Stimulated activated CD4-positive, alpha-beta T cell treated with anti-CD3 and anti-CD28 coated beads, Interleukin-4, amount 100 ng/mL, for 1 hour (primary cell): ENCODE measurements at places on chromosomes 6 and 20.

DNA sequence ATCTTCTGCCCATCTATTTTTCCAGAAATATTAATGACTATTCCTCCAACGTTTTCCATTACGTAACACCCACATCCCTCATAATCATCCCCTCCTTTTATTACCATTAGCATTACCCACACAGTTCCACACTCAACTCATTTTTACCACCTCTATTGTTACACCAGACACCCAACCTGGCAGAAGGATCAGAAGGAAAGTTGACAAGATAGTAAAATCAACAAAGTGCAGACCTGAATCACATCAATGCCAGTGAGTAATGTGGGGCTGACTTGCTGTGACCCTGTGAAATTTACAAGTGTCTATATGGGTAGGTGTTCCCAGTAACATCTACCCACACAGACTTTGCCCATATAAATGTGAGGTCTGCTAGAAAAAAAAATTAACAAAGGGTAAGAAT is 568.2 kb downstream of the MAFB start:
- DNase-seq = no peak

DNA sequence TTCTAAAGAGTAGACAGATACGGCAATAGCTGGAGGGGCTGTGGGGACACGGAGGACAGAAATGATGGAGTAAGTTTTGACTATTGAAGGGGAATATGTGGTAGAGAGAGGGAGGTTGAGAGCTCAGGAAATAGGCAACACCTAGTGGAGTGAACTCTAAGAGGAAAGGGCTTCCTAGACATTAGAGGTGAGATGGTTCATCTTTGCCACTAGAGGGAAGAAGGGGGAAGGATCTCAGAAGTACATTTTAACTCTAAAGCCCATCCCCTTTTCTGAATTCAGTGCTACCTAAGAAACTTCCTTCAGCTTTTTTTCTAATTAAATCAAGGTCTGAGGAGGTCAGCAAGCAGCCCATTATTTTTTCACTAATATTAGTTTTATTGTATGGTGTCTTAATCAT is 689.4 kb upstream of the MAP3K7 start:
- DNase-seq = no peak

DNA sequence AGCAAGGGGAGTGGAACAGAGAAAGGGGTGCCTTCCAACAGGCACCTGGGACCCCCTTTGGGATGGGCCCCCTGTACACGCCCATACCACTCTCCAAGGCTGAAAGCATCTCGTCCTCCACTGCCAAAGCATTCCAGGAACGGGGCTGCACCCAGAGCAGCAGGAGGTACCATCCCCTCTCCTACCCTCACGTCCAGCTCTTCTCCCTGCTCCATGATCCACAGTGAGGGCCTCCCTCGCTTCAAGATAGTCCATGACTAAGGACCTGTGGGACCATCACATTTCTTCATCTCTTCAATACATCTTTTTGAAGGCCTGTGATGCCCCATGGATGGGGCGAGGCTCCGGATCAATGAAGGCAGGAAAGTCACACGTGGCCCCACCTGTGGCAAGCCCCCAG is 209.9 kb downstream of the ANKRD60 start:
- DNase-seq = no peak

- no peak for DNase-seq
Measured at GRCh38 chr6:4922488-4923037, 81.3 kb downstream of the RPP40 start.

- DNase-seq = peak; percentile 4
Measured at GRCh38 chr6:144006736-144007477, 1.2 kb downstream of the PLAGL1 start.

GRCh38 chr6:20020526-20020925 is 183.4 kb downstream of the ID4 start:
- no peak for DNase-seq

DNA sequence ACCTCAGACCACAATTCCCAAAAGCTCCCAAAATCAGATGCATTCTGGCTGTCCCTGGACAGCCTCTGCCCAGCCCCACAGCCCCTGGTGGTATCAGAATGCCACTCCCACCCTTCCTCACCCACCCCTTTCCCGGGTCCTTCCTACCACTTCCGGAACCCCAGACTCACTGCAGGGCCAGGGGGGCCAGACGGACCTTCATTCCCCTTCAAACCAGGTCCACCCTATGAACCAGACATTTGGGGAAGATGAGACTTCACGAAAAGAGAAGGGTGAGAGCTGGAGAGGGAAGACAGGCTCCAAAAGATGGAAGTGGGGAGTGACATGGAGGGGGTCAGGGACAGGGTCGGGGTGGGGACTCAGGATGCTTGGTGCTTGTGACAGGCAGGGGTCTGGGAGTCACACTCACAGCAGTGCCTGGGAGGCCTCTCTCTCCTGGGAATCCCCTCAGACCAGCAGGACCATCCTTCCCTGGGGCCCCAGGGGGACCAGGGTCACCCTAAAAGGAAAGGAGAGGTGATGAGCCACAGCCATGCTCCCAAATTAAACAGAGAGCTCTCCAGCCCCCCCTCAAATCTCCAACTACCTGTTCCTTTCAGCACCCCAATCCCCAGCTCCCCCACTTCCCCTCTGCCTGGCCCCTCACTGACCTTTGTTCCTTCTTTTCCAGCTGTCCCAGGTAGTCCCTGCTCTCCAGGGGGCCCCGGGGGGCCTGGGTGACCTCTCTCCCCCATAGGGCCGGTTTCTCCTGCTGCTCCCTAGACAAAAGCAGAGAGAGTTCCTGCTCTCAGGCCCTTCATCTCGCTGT is 20.2 kb downstream of the COL11A2 start:
- no peak for DNase-seq

DNA sequence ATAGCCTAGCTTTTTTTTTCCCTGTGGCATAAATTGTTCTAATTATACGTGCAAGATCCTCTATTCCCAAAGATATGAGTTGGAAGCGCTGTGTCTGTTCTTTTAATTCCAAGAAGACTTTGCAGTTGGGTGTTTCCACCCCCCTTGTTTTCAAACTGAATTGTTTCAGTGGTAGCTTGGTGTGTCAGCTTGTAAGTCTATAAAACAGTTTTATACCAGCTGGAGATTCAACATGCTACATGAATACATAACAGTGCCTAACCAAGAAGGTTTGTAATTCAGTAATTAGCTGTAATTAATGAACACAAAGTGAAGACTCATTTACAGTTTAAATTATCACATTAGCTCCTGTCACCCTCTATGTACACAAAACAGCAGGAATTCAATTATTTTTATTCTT is 154.0 kb downstream of the ZNF217 start:
- DNase-seq = no peak
